RKO (cell line): ENCODE measurements at places on chromosomes 12 and 14.

GRCh38 chr14:68113343-68113930, 293.9 kb downstream of the RAD51B start:
- DNase-seq = no peak

DNA sequence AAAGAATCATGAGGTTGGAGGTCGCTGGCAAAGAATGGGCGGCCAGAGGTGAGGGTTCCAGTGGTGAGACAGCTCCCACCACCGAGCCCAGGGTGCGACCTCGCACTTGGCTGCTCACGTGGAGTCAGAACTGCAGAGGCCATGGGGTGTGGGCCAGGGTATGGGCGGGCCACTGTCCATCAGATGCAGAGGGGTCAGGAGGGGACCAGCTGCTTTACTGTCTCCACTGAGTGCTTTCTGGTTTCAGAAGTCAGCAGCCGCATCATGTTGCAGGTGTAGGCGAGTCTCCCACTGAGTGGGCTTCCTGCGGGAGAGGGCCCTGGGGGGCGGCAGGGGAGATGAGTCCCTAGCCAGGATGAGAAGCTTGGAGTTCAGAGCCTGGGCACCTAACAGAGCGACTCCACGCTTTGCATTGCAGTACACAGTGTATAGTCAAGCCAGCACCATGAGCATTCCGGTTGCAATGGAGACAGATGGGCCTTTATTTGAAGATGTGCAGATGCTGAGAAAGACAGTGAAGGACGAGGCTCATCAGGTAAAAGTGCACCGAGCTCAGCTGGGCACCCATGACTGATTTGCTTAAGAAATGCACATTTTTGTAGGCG, 46.9 kb upstream of the DYNC1H1 start:
- no peak for DNase-seq

DNA sequence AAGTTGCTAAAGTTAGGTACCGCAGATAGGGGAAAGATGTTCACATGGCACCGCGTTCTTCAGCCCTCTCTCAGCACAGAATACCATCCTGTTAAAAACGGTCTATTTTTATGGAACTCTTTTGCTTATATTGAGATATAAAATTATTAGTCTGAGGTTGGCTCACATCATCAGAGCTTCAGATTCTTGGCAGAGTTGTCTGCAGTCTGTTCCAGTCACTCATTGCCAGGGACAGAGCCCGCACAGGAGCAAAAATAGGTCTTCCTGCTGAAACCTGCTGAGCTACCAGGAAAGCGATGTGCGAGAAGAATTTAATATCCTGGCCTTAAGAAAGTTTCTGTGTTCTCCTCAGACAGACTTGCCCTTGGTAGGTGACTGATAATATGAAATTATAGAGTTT, 249.8 kb downstream of the VRK1 start:
- DNase-seq = no peak

DNA sequence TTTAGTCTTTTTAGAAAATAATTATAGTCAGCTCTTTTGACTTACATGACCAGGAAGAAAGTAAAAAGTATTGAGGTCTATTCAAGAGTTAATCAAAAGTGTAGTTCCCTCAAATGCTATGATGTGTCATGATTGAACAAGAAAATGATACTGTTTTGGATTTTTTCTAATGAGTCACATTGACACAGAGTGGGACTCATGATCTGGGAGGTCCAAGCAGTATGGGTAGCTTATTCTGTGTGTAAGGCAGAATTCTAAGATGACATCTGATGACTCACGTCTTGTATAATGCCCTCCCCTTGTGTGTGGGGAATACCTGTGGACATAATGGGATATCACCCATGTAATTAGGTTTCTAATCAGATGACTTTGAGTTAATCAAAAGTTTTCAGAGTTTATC, 178.1 kb upstream of the DDHD1 start:
- DNase-seq = peak; percentile 58

DNA sequence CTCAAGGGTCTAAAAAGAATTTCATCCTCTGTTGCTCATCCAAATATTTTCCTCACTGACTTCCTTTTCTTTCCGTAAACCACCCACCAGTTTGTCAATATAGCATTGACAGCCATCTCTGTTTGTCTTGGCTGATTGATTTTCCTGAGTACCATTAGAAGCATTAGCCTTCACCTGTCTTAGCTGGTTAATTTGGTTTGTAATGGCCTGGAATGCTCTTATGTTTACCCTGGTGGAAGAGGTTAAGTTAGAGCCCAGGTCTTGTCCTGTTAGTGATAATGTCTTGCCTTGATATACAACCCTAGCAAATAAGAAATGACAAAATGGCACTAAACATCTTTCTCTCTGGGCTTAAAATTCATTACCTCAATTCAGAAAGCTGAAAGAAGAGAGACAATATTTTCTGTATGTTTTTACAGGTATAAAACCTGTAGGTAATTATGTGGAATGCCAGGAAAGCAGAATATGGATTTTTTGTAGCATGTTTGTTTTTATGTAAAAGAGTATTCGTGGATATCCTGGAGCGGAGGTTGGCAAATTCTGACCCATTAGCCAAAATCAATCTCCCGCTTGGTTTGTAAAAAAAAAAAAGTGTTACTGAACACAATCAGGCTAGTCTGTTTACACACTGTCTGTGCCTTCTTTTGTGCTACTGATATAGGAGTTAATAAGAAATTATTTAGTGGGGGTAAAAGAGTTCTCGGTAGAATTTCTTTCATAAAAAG, 224.4 kb upstream of the DAAM1 start:
- no peak for DNase-seq

- DNase-seq = no peak
Measured at GRCh38 chr14:60348211-60348610, 99.2 kb downstream of the PPM1A start.

- DNase-seq = no peak
Measured at GRCh38 chr12:47900131-47901062, 4.4 kb downstream of the VDR start.

DNA sequence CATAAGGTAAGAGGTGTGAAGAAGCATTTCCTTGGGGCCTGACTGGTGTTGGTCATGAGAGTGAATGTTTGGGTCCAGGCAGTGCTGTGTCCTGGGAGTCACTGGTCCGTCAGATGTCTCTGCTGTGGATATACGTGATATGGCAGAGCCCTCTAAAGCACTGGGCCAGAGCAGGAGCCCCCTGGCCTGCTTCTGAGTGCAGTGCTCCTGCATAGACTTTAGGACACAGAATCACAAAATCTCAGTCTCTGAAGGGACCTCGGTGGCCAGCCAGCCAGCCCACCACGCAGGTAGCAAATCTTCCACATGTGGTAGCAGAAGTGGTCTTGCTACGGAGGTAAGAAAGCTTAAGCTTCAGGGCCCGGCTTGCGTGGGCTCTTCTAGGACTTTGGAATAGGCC, 18.5 kb upstream of the AQP2 start:
- no peak for DNase-seq

- peak; percentile 10 for DNase-seq
Measured at GRCh38 chr12:112716099-112717093, 75.2 kb upstream of the RPH3A start.

- peak; percentile 71 for DNase-seq
Measured at GRCh38 chr12:49019443-49020324, 1.1 kb upstream of the PRKAG1 start.
